Smooth muscle cell of trachea (primary cell): ENCODE measurements at places on chromosomes 2 and 18. TPM values are rescaled to one million over a fixed set of nuclear protein-coding genes. Genes with fewer than 3 reads are reported as not detected.

The CCDC121 gene
- total RNA-seq = 1.7 and 3.1 TPM in 2 replicates

The EPHA4 gene
- total RNA-seq = 6.4 and 14.7 TPM in 2 replicates

The NFATC1 gene
- 1.9 and 2.8 TPM in 2 replicates for total RNA-seq

The SPATA3 gene
- total RNA-seq = not detected in 2 replicates

The RAB31 gene
- 35.2 and 48.9 TPM in 2 replicates for total RNA-seq

The KCNS3 gene
- total RNA-seq = 1.0 and 1.3 TPM in 2 replicates

The PROKR1 gene
- not detected in 2 replicates for total RNA-seq

The COL4A4 gene
- 0.50 and 0.87 TPM in 2 replicates for total RNA-seq

The MAP3K19 gene
- not detected in 2 replicates for total RNA-seq

The RGPD3 gene
- total RNA-seq = 0.29 and 0.33 TPM in 2 replicates

The ARHGAP28 gene
- 13.4 and 21.5 TPM in 2 replicates for total RNA-seq

The ANKRD30B gene
- total RNA-seq = 0.15 and 0.50 TPM in 2 replicates

The POTEJ gene
- not detected in 2 replicates for total RNA-seq

The SKA1 gene
- 1.5 and 15.6 TPM in 2 replicates for total RNA-seq

The ABCB11 gene
- total RNA-seq = under 0.01 TPM in 1 of 2 replicates, not detected in the other

The OR6B2 gene
- total RNA-seq = 0.17 TPM in 1 of 2 replicates, not detected in the other

The LIMS3 gene
- 2.3 TPM in 1 of 2 replicates, not detected in the other for total RNA-seq

The RUFY4 gene
- total RNA-seq = not detected in 2 replicates

The NEURL3 gene
- 0.17 TPM in 1 of 2 replicates, not detected in the other for total RNA-seq

The POLE4 gene
- total RNA-seq = 17.4 and 24.4 TPM in 2 replicates

The GPR55 gene
- total RNA-seq = not detected in 2 replicates

The TPGS2 gene
- 180 and 189 TPM in 2 replicates for total RNA-seq

The FBXO11 gene
- 51.6 and 75.2 TPM in 2 replicates for total RNA-seq

The KIAA2012 gene
- total RNA-seq = 0.17 TPM in 1 of 2 replicates, not detected in the other

The DAPL1 gene
- total RNA-seq = not detected in 2 replicates

The METAP1D gene
- 6.8 TPM in 2 replicates for total RNA-seq

The ALK gene
- under 0.01 and 0.17 TPM in 2 replicates for total RNA-seq

The LIPG gene
- total RNA-seq = 0.58 and 0.83 TPM in 2 replicates

The FOXD4L1 gene
- 0.15 and 0.17 TPM in 2 replicates for total RNA-seq

The ELAC1 gene
- 6.0 and 8.9 TPM in 2 replicates for total RNA-seq

The GAREM2 gene
- total RNA-seq = 1.3 TPM in 2 replicates

The MARCHF7 gene
- 100 and 151 TPM in 2 replicates for total RNA-seq

The APLF gene
- total RNA-seq = 3.8 and 5.8 TPM in 2 replicates

The CDCA7 gene
- total RNA-seq = 1.3 and 4.7 TPM in 2 replicates

The FAM110C gene
- under 0.01 TPM in 1 of 2 replicates, not detected in the other for total RNA-seq

The TNS1 gene
- 114 and 121 TPM in 2 replicates for total RNA-seq

The AKAIN1 gene
- not detected in 2 replicates for total RNA-seq

The PTMA gene
- 402 and 915 TPM in 2 replicates for total RNA-seq

The AGFG1 gene
- 36.7 and 70.0 TPM in 2 replicates for total RNA-seq

The GCKR gene
- total RNA-seq = 0.17 and 1.0 TPM in 2 replicates

The MYOM1 gene
- 0.15 and 0.99 TPM in 2 replicates for total RNA-seq

The RALB gene
- 70.3 and 90.6 TPM in 2 replicates for total RNA-seq

The TXNL1 gene
- 39.5 and 74.2 TPM in 2 replicates for total RNA-seq

The KATNAL2 gene
- total RNA-seq = 6.7 and 9.6 TPM in 2 replicates

The NYAP2 gene
- total RNA-seq = not detected in 2 replicates

The VWC2L gene
- not detected in 2 replicates for total RNA-seq

The DSG4 gene
- total RNA-seq = not detected in 2 replicates

The SP100 gene
- 106 and 119 TPM in 2 replicates for total RNA-seq

The SERPINB13 gene
- not detected in 2 replicates for total RNA-seq

The GLB1L gene
- total RNA-seq = 27.6 and 33.6 TPM in 2 replicates

The REG1B gene
- not detected in 2 replicates for total RNA-seq

The TAF4B gene
- 1.9 and 3.5 TPM in 2 replicates for total RNA-seq

The RAB17 gene
- total RNA-seq = 0.83 TPM in 1 of 2 replicates, not detected in the other

The SLC40A1 gene
- 15.4 and 73.1 TPM in 2 replicates for total RNA-seq
